ENCODE measurements at places on chromosomes 3 and 15.

DNA sequence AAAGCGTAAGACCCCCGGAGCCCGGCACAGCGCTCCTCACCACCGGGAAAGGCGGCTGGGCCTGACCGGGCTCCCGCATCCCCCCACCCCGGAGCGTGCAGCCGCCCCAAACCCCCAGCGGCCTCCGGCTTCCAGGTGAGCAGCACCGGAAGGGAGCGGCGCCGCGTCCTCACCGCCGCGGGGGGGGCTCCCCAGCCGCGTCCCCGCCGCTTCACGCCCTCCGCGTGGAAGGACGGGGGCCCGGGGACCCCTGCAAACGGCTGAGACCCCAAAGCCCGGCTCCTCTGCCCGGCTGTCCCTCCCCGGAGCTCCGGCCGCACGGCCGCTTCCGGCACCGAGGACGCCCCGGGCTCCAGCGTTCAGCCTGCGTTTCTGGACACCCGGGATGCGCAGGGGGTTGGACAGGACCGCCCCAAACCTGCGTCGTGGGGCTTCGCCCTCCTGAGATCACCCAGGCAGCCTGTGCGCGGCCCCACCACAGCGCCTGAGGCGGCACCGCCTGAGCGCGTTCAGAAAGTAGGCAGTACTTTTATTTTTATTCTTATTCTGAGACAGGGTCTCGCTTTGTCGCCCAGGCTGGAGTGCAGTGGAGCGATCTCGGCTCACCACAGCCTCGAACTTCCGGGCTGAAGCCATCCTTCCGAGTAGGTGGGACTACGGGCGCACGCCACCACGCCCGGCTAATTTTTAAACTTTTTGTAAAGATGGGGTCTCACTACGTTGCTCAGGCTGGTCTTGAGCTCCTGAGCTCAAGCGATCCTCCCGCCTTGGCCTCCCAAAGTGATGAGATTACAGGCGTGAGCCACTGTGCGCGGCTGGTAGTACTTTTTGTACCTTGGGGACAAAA lies 51.6 kb upstream of the BLM start:
- H3K27me3 ChIP-seq = peaks cover 14% of the 10 kb centered on the region
- H3K36me3 ChIP-seq = peaks cover 2% of the 10 kb centered on the region
- peak overlapping the region; percentile 88 for H3K4me3 ChIP-seq

DNA sequence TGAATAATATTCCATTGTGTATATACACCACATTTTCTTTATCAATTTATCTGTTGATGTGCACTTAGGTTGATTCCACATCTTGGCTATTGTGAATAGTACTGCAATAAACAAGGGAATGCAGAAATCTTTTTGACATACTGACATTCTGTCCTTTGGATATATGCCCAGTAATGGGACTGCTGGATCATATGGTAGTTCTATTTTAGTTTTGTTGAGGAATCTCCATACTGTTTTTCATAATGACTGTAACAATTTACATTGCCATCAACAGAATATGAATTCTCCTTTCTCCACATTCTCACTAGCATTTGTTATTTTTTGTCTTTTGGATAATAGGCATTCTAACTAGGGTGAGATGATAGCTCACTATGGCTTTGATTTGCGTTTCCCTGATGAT lies 174.7 kb downstream of the IGSF11 start:
- no peaks in the 10 kb centered on the region for H3K4me1 ChIP-seq
- no peak for DNase-seq
- H3K27me3 ChIP-seq = peaks cover 8% of the 10 kb centered on the region

GRCh38 chr15:60721257-60721626 lies 242.3 kb upstream of the ICE2 start:
- no peaks in the 10 kb centered on the region for H3K27me3 ChIP-seq
- H3K4me1 ChIP-seq = peaks cover 57% of the 10 kb centered on the region
- no peaks in the 10 kb centered on the region for H3K36me3 ChIP-seq

DNA sequence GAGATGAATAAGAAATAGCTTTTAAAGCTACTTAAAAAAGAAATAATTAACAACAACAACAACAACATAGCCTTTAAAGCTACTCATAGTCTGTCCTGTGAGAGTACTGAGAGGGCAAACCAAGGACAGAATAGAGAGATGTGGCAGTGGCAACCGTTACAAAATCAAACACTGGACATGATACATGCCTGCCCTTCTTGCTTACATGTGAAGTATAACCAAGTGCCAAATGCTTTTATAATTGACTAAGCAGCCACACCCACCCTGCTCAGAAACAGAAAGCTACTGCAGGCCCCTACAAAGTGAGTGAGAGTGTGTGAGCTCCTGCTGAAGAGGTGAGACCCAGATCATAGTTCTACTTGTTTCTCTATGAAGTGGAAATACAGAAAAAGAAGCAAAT lies 38.4 kb downstream of the NDUFB4 start:
- H3K27ac ChIP-seq = no peak overlapping the region
- H3K27me3 ChIP-seq = no peaks in the 10 kb centered on the region
- H3K36me3 ChIP-seq = no peaks in the 10 kb centered on the region
- DNase-seq = no peak
- no peaks in the 10 kb centered on the region for H3K4me1 ChIP-seq

GRCh38 chr3:133855772-133856171 lies 39.9 kb downstream of the RAB6B start:
- peaks cover 2% of the 10 kb centered on the region for H3K4me1 ChIP-seq
- no peak for DNase-seq
- no peaks in the 10 kb centered on the region for H3K27me3 ChIP-seq
- H3K36me3 ChIP-seq = no peaks in the 10 kb centered on the region
- no peak overlapping the region for H3K4me3 ChIP-seq

GRCh38 chr3:188888321-188889053 lies 283.3 kb upstream of the TPRG1 start:
- H3K27ac ChIP-seq = no peak overlapping the region
- H3K27me3 ChIP-seq = no peaks in the 10 kb centered on the region
- H3K4me3 ChIP-seq = no peak overlapping the region

DNA sequence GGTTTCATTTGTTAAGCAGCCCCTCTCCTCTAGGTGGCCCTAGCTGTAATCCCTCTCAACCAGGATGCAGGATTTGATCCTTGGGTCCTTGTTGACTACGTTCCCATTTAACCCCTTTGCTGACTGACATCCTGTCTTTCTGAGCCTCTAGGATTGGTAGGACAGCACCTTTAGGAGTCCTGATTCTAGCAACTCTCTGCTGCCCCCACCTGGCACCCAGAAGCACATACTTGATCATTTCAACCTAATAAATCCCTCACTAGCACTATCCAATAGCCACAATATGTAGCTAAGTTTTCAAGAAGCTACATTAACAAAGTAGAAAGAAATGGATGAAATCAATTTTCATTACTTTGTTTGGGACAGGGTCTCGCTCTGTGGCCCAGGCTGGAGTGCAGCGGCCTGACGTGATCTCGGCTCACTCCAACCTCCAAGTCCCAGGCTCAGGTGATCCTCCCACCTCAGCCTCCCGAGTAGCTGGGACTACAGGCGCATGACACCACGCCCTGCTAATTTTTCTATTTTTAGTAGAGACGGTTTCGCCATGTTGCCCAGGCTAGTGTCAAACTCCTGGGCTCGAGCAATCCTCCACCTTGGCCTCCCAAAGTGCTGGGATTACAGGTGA lies 28.3 kb downstream of the RSL24D1 start:
- H3K27me3 ChIP-seq = no peaks in the 10 kb centered on the region
- H3K36me3 ChIP-seq = no peaks in the 10 kb centered on the region
- no peak overlapping the region for H3K27ac ChIP-seq
- DNase-seq = peak; percentile 17

DNA sequence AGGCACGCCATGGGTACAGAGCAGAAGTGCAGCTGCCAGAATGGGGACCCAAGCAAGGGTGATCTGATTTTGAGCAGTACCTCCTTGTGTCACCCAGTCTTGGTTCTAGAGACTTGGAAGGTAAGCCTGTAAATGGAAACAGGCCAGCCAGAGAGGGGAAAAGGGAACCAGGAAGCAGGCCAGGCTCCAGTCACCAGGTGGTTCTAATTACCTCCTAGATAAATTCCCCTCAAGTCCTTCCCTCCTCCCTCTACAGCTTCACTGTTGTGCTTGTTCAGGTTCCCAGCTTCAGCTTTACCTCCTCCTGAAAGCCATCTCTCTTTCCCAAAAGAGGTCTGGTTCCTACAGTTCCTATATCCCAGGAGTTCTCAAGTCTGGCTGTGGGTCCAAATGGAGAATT lies 58.8 kb upstream of the SLC7A14 start:
- H3K27me3 ChIP-seq = peaks cover 6% of the 10 kb centered on the region
- H3K36me3 ChIP-seq = no peaks in the 10 kb centered on the region
- no peaks in the 10 kb centered on the region for H3K4me1 ChIP-seq
- no peak overlapping the region for H3K4me3 ChIP-seq
- no peak overlapping the region for H3K27ac ChIP-seq

DNA sequence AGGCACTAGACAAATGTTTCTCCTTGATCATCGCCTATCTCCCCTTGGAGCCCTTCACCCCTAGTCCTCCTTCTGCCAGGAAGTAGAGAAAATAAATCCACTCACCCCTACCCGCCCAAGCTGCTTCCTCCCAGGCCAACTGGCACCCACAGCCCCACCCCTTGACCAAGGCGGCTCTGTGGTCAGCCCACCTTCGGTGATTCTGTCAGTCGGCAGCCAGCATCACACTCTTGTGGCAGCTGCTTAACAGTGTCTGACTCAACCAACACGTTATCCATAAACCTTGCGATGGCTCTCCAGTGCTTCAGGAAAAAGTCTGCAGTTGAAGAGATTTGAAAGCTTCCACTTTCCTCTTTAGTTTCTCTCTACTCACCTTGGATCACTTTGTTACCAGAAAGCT lies 7.6 kb downstream of the SHF start:
- H3K27me3 ChIP-seq = no peaks in the 10 kb centered on the region
- H3K4me3 ChIP-seq = no peak overlapping the region
- H3K4me1 ChIP-seq = peaks cover 10% of the 10 kb centered on the region
- no peak overlapping the region for H3K27ac ChIP-seq
- peaks cover 2% of the 10 kb centered on the region for H3K36me3 ChIP-seq

GRCh38 chr3:196927571-196928453 lies 14.5 kb downstream of the NCBP2 start:
- H3K4me1 ChIP-seq = no peaks in the 10 kb centered on the region
- no peak for DNase-seq
- no peaks in the 10 kb centered on the region for H3K27me3 ChIP-seq
- H3K36me3 ChIP-seq = peaks cover 2% of the 10 kb centered on the region
- no peak overlapping the region for H3K4me3 ChIP-seq
- H3K27ac ChIP-seq = no peak overlapping the region

DNA sequence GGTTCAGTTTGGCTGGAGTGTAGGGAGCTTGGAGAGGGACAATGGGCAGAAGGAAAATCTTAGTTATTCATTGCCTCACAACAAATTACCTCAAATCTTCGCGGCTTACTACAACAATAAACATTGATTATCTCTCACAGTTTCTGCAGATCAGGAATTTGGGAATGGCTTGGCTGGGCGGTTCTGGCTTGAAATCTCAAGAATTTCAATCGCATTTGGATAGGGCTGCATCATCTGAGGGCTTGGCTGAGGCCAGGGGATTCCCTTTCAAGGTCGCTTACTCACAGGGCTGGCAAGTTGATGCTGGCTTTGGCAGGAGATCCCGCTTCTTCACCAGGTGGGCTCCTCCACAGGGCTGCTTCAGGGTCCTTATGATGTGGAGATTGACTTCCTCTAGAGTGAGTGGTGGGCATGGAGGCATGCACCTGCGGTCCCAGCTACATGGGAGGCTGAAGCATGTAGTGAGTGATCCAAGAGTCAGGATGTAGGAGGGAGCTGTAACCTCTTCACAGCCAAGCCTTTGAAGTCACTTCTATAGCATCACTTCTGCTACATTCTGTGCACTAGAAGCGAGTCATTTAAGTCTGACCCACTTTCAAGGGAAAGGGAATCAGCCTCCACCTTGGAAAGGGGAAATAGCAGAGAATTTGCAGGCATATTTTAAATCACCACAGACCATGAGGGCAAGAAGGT lies 63.1 kb downstream of the CDC25A start:
- DNase-seq = no peak
- H3K27me3 ChIP-seq = no peaks in the 10 kb centered on the region
- no peaks in the 10 kb centered on the region for H3K4me1 ChIP-seq
- no peaks in the 10 kb centered on the region for H3K36me3 ChIP-seq
- H3K4me3 ChIP-seq = no peak overlapping the region
- H3K27ac ChIP-seq = no peak overlapping the region

GRCh38 chr3:192957441-192958021 lies 39.9 kb upstream of the MB21D2 start:
- no peak for DNase-seq
- peaks cover 3% of the 10 kb centered on the region for H3K36me3 ChIP-seq
- H3K4me1 ChIP-seq = no peaks in the 10 kb centered on the region
- H3K27ac ChIP-seq = no peak overlapping the region
- H3K4me3 ChIP-seq = peak overlapping the region; percentile 2

GRCh38 chr3:147483578-147483977 lies 74.4 kb downstream of the ZIC1 start:
- no peak for DNase-seq
- no peak overlapping the region for H3K27ac ChIP-seq
- no peaks in the 10 kb centered on the region for H3K36me3 ChIP-seq
- no peaks in the 10 kb centered on the region for H3K4me1 ChIP-seq

DNA sequence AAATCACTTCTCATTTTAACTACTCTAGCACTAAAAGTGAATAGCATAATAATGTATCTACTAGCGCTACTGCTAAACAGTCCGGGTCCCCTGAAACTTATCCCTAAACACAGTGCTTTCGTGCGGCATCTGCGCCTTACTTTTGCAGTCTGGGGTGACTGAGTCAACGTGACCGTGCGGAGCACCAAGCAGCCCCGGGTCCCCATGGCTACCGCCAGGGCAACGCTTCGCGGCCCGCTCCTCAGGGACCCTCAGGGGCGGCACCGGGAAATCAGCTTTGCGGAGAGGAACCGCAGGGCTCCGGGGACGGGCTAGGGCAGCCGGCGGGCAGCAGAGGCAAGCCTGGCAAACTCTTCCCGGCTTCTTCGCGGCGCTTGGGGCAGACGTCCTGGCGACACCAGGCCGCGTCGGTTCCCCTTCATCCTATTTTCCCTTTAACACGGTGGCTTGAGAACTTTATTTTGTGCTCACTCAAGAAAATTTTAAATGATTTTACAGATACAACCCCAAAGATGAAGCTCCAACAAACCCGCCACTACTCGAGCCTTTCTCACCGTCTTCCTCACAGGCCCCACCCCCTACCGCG lies 757 bp upstream of the DIPK2A start:
- peak overlapping the region; percentile 98 for H3K4me3 ChIP-seq
- H3K4me1 ChIP-seq = peaks cover 13% of the 10 kb centered on the region
- peaks cover 3% of the 10 kb centered on the region for H3K36me3 ChIP-seq

DNA sequence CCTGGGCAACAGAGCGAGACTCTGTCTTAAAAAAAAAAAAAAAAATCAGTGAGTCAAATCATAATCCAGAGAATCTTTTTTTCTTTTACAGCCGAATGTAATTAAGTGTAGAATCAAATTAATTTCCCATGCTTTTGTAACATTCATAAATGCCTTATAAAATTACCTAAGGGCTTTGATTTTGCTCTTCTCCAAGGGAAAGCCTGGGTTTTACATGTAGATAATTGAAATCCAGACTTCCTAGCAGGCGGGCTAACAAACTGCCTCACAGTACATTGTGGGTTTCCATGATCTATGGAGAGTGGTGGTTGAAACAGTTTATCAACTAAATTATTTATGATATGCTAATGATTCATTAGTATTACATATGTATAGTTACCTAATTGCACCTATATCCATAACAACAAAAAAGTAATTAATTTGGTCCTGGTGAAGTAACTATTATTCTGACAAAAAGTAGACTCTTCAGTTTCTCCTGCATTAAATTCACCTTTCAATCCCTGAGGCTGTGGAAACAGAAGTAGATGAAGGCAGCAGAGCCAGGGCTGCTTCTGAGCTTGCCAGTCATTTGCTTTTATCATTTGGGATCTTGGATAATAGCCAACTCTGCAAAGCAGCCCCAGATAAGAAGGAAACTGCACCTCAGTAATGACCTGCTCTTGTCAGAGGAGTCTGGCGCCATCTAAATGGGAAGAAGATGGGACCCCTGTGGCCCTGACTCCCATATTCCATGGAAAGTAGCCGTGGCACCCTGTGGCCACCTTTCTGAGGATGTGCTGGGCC lies 9.5 kb downstream of the CCR9 start:
- no peak overlapping the region for H3K27ac ChIP-seq
- peaks cover 15% of the 10 kb centered on the region for H3K4me1 ChIP-seq
- H3K4me3 ChIP-seq = no peak overlapping the region
- peaks cover 8% of the 10 kb centered on the region for H3K36me3 ChIP-seq

Measured in T-helper 17 cell (primary cell).